ENCODE measurements at places on chromosomes 1 and 21. TPM values are rescaled to one million over a fixed set of nuclear protein-coding genes. Genes with fewer than 3 reads are reported as not detected.

The LORICRIN gene
- not detected for total RNA-seq

The SYNC gene
- 44.3 TPM for total RNA-seq

The CYP4A22 gene
- not detected for total RNA-seq

The LAPTM5 gene
- total RNA-seq, result not detected

The TMEM269 gene
- 0.12 TPM for total RNA-seq

The ERG gene
- 0.11 TPM for total RNA-seq

The MEF2D gene
- total RNA-seq, result 6.9 TPM

The C1QB gene
- not detected for total RNA-seq

The SIK1 gene
- total RNA-seq, result 0.66 TPM

The UBIAD1 gene
- 9.5 TPM for total RNA-seq

The TAF12 gene
- 46.8 TPM for total RNA-seq

The CHI3L2 gene
- 0.22 TPM for total RNA-seq

The CNIH3 gene
- total RNA-seq, result 20.9 TPM

The CELA2A gene
- total RNA-seq, result not detected

The RYR2 gene
- total RNA-seq, result not detected

The CFAP126 gene
- not detected for total RNA-seq

The ACTL8 gene
- total RNA-seq, result 0.12 TPM

The PROK1 gene
- not detected for total RNA-seq

The DDAH1 gene
- total RNA-seq, result 36.4 TPM

The HSD3B2 gene
- not detected for total RNA-seq

The TP73 gene
- total RNA-seq, result under 0.01 TPM

The FAM72B gene
- 2.4 TPM for total RNA-seq

The TFF2 gene
- not detected for total RNA-seq

The PIK3C2B gene
- total RNA-seq, result 2.0 TPM

The SRGAP2 gene
- 51.0 TPM for total RNA-seq

The CFHR2 gene
- total RNA-seq, result not detected

The ANKRD45 gene
- 1.1 TPM for total RNA-seq

The TBX15 gene
- not detected for total RNA-seq

The TNNT2 gene
- 0.11 TPM for total RNA-seq

The RHD gene
- total RNA-seq, result not detected

The IL22RA1 gene
- total RNA-seq, result under 0.01 TPM

The AGMAT gene
- total RNA-seq, result 1.8 TPM

The MIXL1 gene
- 0.12 TPM for total RNA-seq

The DYNLT5 gene
- 2.7 TPM for total RNA-seq

The CD1D gene
- total RNA-seq, result 0.25 TPM

The IGFN1 gene
- 4.6 TPM for total RNA-seq

The MAN1C1 gene
- total RNA-seq, result 2.4 TPM

The KIRREL1 gene
- total RNA-seq, result 73.8 TPM

The FALEC gene
- total RNA-seq, result 0.25 TPM

The CENPF gene
- total RNA-seq, result 48.5 TPM

The FCRL2 gene
- total RNA-seq, result not detected

The PRR9 gene
- 1.2 TPM for total RNA-seq

The HLCS gene
- total RNA-seq, result 35.7 TPM

The OLFM3 gene
- total RNA-seq, result not detected

The TDRD5 gene
- under 0.01 TPM for total RNA-seq

The PROX1 gene
- under 0.01 TPM for total RNA-seq

Measured in uterine smooth muscle cell (primary cell).